D721Med (cell line): ENCODE measurements at places on chromosomes 3 and 15.

GRCh38 chr3:172726380-172726779 is 15.5 kb upstream of the NCEH1 start:
- no peak for DNase-seq

DNA sequence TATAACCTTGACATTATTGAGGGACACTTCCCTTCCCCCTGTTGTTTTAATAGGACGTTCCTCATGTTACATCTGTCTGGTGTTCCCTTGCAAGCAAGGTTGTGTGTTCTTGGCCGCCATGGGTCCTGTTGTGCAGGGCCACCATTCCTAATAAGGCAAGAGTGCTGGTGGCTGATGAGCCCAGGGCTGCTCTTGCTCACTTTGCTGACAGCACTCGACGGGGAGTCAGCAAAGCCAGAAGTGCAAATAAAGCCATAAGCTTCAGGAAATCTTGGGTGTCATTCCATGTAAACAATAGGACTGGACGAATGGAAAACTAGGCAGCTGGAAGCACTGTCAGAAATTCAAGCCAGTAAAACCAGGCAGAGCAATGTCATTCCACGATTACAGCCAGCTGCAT is 75.8 kb downstream of the SQOR start:
- no peak for DNase-seq

DNA sequence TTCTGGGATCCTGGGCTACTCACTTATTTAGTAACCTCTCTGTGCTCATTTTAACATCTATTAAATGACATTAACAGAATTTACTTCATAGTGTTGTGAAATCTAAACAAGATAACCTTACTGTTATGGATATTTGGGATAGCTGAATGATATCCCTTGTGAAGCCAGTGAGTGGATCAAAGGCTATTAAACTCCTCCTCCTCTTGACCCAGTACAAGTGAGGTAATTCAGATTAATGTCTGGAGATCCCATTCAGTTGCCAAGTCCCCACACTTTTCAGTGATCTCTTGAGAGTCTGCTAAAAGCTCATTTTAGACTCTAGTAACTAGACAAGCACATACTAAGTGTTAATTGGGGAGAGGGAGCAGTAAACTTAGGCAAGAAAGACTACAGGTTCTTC is 2.5 kb upstream of the ANKRD28 start:
- DNase-seq = no peak

- no peak for DNase-seq
Observed at GRCh38 chr15:95868970-95869369, 461.5 kb upstream of the NR2F2 start.

- DNase-seq = no peak
Observed at GRCh38 chr3:122055215-122055614, at the start of gene CD86. Gene CD86, plus strand, starts transcription at chr3:122055362. Its CDS starts 128 bp downstream, at chr3:122055490.
